Frontal cortex (tissue), 4 donors: ENCODE measurements at places on chromosomes 7 and 10. TPM values are rescaled to one million over a fixed set of nuclear protein-coding genes. Genes with fewer than 3 reads are reported as not detected.

- peak; percentile 43 for DNase-seq
Measured at GRCh38 chr10:103278862-103279298, 1.9 kb downstream of the INA start.

GRCh38 chr10:13643016-13643415, 56.3 kb downstream of the PRPF18 start:
- DNase-seq, result no peak

- no peak for DNase-seq
Measured at GRCh38 chr7:25626451-25627131, 398.3 kb upstream of the NPVF start.

DNA sequence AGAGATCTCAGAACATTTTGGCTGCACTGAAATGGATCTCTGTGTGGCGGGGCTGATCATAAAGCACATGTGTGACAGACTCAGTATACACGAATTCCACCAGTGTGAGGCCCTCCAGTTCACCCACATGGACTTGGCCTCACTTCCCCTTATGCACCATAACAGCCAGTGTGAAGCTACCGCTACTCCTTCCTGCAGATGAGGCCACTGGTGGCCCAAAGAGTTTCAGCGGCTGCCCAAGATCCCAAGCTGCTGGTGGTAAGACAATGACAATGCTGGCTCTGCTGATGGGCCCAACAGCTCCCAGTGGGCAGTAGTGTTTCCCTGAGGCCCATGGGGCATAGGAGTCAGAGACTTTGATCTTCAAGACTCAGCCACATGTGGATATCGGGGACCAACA, 21.0 kb upstream of the C10orf71 start:
- no peak for DNase-seq

- DNase-seq, result peak; percentile 52
Measured at GRCh38 chr10:103069453-103070331, 123.4 kb downstream of the NT5C2 start.

GRCh38 chr7:2019711-2020511, 212.8 kb downstream of the MAD1L1 start:
- DNase-seq, result no peak

GRCh38 chr10:102549549-102549948, 45.8 kb downstream of the SUFU start:
- DNase-seq, result no peak

GRCh38 chr7:102289057-102289456, 2.4 kb downstream of the SH2B2 start:
- DNase-seq, result no peak

GRCh38 chr10:101535949-101536348, 52.1 kb downstream of the POLL start:
- DNase-seq, result no peak

DNA sequence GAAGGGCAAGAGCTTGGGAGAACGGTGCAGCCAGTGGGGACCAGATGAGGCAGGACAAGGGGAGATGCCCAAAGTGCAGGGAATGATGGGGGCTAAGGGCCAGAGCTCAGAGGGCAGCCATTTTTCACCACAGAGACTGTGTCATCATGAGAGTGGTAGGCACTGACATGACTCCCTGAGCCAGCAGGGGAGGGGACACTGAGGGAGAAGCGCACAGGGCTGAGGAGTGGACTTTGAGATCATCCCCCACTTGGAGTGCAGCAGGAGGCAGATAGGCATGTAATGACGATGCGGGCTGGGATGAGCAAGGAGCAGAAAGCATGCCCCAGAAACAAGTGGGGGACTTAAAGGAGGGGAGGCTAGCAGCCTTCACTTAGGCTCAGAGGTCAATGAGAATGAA, 5.2 kb upstream of the SMKR1 start:
- no peak for DNase-seq

GRCh38 chr7:44921607-44922350, 36.4 kb upstream of the PURB start:
- DNase-seq, result peak; percentile 68

GRCh38 chr10:6091630-6092029, 2.8 kb downstream of the RBM17 start:
- no peak for DNase-seq

DNA sequence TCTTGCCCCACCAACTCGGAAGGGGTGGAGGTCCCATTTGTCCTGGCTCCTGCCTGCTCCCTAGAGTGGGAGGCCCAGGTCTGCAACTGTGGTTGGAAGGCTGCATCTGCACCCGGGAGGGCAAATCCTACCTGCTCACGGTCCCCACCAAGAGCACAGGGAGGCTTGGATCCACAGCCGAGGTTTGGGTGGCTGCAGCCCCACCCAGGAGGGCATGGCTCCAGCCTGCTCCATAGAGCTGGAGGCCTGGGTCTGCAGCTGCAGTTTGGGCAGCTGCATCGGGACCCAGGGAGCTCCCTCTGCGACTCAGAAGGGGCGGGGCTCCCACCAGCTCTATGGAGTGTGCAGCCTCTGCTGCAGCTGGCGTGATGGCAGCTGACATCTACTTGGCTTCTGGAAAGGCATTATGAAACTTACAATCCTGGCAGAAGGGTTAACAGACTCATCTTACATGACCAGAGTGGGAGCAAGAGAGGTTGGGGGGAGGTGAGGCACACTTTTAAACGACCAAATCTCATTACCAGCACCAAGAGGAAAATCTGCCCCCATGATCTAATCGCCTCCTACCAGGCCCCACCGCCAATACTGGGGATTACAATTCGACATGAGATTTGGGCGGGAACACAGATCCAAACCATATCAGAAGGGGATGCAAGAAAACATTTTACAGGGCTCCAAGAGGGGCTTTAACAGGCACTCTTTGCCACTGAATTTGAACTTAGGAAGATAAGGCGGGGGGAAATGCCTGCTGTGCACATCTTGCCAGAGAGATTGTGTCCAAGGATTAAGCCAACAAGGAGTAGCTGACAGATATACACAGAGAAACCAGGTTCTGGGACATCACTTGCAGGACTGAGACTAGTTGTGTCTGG, 8.2 kb upstream of the BLVRA start:
- DNase-seq, result no peak

DNA sequence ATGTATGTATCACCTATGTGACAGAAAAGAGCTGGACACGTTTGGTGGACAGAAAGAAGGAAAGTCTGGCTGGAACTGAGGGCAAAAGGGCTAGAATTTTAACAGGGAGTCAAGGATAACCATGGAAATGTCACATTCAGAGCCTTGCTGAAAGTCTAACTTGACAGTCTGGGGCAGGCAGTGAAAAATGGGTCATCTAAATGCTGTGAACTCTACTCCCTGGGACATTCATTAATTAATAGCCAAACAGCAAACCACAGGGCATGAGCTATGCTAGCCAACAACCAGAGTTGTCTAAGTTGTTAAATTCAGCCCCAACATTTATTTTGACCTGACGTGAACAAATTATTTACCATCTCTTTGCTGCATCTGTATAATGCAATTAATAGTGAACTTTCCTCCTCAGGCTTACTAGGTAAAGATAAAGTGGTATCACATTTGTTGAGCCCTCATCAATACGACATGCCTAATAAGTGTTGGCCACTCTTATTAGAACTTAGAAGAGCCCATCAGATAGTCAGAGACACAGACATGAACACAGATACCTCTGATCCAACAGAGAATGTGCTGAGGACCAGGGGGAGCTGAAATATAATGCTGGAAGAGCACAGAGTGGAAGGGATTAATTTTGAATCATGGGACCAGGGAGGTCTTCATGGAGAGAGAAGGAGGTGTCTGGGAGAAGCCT, 109.9 kb downstream of the SORCS1 start:
- no peak for DNase-seq

DNA sequence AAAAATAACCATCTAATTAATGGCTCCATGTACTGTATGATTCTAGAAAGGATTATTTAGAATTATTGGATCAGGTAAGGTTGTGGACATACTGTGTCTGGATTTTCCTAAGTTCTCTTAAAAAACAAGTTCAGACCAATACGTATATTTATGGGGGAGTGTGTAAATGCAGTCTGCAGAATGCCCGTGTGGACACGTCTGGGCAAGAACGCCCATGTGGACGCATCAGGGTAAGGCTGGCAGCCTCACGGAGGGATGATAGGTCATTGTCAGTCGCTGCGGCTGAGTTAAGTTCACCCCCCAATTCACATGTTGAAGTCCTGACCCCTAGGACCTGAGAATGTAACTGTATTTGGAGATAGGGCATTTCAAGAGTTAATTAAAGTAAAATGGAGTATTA, 160.0 kb upstream of the SHH start:
- no peak for DNase-seq

DNA sequence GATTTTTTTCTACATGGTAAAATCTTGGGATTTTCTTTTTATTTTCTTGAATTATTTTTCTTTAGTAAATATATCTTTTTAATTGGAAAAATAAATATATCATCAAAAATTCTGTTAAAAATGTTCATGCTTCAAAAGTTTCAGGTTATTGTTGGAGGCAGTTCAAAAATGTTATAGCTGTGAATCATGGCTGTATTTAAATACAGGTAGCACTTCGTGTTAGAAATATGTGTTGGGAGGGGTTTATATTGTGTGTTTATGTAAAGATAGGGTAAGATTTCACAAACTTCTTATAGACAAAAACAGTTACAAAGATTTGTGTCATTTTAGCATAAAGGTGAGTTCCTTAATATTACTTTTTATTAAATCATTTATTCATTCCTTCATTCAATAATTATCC, 60.4 kb downstream of the HDAC9 start:
- no peak for DNase-seq

DNA sequence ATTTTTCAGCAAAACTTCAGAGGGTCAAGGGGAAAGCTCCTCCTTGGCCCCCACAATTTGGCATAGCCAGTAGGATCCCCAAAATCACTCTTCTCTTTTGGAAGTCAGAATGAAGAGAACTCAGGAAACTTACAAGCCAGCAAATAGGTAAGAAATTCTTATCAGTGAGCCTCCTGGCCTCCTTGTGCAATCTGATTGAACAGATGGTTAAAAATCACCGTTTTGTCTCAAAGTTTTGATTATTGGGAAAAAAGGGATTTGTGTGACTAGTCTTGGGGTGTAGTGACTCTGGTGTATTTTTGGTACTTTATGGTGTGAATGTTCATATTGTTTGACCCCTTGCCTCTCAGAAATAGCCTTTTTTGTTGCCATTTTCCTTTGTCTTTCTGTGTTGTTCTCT, 56.2 kb downstream of the HTR7 start:
- no peak for DNase-seq

GRCh38 chr7:57308631-57309408, 141.2 kb upstream of the ZNF716 start:
- no peak for DNase-seq

GRCh38 chr7:17370901-17371585, 72.6 kb downstream of the AHR start:
- no peak for DNase-seq

DNA sequence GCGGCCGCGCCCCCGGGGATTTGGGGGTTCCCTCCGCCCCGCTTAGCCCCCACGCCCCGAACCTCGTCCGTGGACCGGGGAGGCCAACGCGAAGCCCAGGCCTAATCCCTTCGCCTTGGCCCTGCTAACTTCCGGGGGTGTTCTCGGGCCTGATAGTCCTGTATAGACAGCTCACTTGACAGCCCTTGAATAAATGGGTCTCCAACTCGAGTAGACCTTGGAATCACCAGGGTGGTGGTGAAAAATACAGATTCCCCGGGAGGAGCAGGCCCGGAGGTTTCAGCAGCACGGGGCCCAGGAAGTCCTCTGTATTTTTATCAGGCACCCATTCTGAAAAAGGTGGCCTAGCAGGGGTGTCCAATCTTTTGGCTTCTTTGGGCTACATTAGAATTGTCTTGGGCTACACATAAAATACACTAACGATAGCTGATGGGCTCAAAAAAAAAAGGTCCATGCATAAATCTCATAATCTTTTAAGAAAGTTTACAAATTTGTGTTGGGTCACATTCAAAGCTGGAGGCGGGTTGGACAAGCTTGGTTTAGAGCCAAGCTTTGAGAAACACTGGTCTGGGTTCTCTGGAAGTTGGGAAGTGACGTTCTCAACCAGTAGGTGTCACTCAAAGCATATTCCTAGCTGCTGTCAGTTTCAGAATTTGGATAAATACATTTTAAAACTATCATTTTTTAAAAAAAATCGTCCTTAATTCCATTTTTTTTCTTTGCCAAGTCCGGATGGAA, 221.7 kb downstream of the PHTF2 start:
- peak; percentile 73 for DNase-seq

GRCh38 chr7:477626-478220, 41.9 kb downstream of the PDGFA start:
- no peak for DNase-seq

GRCh38 chr10:92891885-92892690, 43.8 kb downstream of the EXOC6 start:
- DNase-seq, result no peak

DNA sequence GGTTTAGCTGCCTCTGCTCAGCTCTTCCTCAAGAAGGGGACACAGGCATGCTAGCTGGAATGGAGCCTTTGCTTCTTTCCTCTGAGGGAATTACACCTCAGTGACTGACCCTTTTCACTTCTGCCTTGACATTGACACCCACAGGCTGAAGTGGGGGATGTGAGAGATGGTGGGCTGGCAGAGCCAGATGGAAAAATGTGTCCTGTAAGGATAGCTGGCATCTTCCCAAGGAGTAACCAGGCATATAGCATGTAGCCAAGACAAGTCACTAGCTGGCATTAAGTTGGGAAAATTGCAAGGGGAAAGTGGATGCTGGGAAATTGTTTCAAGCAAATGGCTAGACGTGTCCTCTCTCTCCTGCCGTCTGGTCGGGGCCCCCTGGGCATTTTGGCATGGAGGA, 19.9 kb downstream of the STMP1 start:
- DNase-seq, result no peak

DNA sequence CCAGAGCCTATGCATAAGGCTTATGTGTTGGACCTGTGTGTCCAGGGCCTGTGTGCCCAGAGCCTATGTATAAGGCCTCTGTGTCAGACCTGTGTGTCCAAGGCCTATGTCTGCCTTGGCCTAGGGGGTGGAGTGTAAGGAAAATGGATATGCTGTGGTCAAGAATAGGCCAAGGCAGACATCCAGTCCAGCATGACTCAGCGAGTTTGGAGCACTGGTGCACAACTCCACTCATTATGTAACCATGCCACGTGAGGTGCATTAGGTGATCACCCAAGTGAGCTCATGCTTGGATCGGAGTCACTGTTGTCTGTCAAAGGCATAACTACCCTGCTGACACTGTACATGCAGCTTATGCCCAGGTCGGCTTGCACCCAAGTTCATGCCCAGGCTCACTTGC, 238.9 kb downstream of the CACNA2D1 start:
- DNase-seq, result no peak

Gene SLC13A4
- 12.6 TPM for total RNA-seq

Gene SAMD8
- 73.4 TPM for total RNA-seq

Gene MYH16
- not detected for total RNA-seq

Gene LRRD1
- total RNA-seq, result 1.2 TPM

Gene IGFBP3
- 6.1 TPM for total RNA-seq

Gene OPN4
- total RNA-seq, result not detected

Gene CPEB3
- total RNA-seq, result 21.2 TPM

Gene NUP42
- 60.7 TPM for total RNA-seq

Gene CFAP70
- total RNA-seq, result 0.82 TPM

Gene TNKS2
- 92.5 TPM for total RNA-seq

Gene PNLIPRP3
- total RNA-seq, result not detected

Gene NCF1
- under 0.01 TPM for total RNA-seq
